AG09319 (cell line): ENCODE measurements at places on chromosomes 3 and 15.

DNA sequence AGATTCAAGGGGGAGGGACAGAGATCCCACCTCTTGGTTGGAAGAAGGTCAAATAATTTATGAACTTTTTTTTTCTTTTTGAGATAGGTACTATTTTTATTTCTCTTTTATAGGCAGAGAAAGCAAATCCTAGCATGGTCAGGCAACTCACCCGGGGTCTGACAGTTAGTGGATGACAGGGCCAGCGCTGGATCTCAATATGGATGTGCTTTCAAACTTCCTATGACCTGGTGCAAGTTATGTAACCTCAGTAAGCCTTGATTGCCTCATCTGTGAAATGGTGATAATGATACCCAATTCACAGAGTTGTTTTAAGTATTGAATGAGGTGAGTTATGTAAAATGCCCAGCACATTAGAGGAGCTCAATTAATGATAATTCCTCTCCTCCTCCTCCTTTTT, 86.8 kb upstream of the MEF2A start:
- no peak for DNase-seq

GRCh38 chr3:146273721-146274407, 23.0 kb upstream of the PLSCR4 start:
- DNase-seq, result no peak

- no peak for DNase-seq
Observed at GRCh38 chr3:40766396-40766795, 241.6 kb downstream of the ZNF621 start.

DNA sequence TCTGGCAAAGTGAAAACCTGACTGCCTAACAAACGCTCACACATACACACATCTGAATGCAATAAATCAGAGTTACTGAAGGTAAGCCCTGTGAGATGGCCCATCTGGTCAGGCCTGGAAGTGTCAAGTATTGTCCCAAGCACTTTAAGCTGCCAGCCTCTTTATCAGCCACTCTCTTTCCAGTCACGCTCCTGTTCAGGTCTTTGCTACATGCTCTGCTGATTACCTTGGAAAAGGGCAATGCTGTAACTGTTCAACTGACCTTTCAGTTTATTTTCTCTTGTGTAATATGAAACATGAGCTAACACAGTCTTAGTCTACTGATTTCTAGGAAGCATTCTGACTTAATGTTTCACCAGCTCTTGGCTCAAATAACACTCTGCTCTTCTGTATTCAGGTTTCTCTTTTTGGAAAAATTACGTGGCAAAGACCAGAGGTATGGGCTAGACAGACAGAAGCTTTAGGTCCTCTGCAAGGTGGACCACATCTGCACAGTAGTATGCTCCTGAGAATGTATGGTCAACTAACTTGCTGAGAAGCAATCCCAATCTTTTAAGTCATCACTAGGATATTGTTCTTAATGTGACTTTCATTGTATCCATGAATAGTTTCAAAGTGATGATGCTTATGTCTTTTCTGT, 44.5 kb downstream of the GBE1 start:
- DNase-seq, result peak; percentile 61

GRCh38 chr3:140972833-140973232, 31.2 kb downstream of the SLC25A36 start:
- no peak for DNase-seq

GRCh38 chr3:161354554-161354953, 16.8 kb downstream of the SPTSSB start:
- no peak for DNase-seq

- DNase-seq, result no peak
Observed at GRCh38 chr3:71752831-71753700, 589 bp upstream of the GPR27 start.

DNA sequence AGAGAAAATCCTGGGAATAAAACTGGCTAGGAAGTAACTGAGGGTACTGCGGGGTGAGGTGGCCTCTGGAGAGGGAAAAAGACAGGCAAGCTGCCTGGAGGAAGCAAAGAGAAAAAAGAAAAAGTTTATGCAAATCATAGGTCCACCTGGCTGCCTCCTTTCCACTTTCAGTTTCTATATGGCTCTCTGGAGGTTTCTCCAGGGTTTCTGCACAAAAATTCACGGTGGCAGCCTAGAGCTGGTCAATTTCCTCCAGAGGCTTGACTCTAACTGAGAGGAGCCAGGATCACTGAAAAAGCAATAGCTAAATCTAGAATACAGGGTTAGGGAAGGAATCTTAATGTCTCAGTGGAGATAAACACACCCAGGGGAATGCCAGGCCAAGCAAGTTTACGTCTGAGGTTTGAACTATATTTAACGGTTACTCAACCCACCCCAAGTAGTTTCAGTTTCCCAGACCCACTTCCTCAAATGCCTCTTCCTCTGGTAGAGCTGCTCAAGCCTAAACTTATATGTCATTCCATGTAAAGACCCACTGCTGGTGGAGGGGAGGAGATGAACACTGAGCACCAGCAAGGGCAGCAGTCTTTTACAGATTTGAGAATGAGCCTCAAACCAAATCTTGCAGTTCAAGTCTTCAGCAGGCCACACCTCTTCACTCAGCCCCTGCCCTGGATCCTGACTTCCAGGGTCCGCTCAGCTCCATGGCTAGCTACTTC, 5.7 kb downstream of the LYSMD2 start:
- DNase-seq, result no peak

- no peak for DNase-seq
Observed at GRCh38 chr3:19146685-19147650, 1.3 kb upstream of the KCNH8 start.

DNA sequence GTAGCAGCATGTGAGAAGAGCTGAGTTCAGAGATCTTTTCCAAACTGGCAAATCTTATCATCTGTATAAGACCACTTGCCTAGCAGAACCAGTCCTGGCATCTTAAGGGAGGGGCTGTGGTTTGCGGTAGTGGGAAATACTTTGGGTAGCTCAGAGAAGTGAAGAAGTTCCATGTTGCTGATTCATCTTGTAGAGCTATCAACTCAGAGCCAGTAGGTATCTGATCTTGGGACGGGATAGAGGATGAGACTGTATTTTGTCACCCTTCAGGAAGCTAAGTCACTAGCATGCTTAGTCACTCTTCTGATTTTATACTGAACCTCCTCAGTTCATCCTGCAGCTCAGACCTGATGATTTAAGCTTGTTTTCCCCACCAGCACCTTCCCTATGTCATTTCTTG, 211.4 kb downstream of the NR1D2 start:
- DNase-seq, result no peak

GRCh38 chr3:59313365-59313764, 263.5 kb upstream of the CFAP20DC start:
- no peak for DNase-seq

DNA sequence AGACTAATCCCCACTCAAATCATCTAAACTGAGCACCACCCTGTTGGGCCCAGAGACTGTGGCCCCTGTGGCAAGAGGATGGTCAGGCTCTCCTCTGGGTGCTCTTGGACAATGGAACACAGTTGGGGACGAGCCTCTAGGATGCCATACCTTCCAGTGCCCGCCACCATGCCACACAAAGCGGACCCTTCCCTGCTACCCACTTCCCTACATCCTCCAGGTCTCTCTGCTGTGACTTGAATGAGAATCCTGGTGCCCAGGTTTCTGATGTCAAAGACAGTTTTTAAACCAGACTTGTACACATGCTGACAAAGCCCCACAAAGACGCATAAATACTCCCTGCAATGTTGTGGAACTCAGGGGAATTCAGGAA, 4.7 kb downstream of the CCDC51 start:
- DNase-seq, result no peak

DNA sequence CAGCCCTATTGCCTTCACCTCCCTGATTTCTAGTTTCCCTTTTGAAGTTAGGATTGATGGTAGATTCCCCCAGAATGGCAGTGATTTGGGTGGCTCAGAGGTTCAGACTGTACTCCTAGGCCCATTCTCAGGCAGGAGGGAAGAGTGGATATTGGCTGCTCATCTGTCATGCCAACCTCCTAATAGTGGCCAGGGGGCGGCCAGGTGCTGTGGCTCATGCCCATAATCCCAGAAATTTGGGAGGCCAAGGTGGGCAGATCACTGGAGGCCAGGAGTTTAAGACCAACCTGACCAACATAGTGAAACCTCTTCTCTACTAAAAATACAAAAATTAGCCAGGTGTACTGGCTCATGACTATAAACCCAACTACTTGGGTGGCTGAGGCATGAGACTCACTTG, 11.3 kb downstream of the RRP9 start:
- DNase-seq, result no peak

DNA sequence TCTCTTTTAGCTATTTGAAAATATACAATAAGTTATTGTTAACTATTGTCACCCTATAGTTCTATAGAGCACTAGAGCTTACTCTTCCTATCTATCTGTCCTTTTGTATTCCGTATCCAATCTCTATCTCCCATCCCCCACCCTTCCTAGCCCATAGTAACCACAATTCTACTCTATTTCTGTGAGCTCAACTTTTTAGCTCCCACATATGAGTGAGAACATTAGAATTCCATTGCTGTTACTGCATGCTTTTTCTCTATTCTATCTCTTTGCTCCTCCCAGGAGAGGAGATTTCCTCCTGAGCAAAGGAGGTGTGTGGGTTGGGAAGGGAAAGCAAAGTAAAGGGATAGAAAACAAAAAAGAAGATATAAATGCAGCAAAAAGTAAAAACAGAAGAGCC, 105.6 kb upstream of the SLC4A7 start:
- DNase-seq, result no peak

DNA sequence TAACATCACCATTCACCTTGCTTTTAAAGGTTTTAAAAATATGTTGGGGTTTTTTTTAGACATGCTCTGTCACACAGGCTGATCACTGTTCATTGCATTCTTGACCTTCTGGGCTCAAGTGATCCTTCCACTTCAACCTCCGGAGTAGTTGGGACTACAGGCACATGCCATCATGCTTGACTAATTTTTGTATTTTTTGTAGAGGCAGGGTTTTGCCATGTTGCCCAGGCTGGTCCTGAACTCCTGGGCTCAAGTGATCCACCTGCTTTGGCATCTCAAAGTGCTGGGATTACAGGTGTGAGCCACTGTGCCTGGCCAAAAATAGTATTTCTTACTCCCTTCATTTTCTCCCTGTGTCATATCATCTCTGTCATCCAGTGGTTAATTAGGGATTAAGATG, 101.4 kb downstream of the PIK3R4 start:
- no peak for DNase-seq

GRCh38 chr3:69386556-69387385, 883 bp upstream of the FRMD4B start:
- DNase-seq, result no peak

GRCh38 chr15:63041974-63042876, at the start of gene TPM1:
TPM1 (plus strand) TSS chr15:63042747; CDS start chr15:63042830, 83 bp downstream.
- peak; percentile 87 for DNase-seq

- DNase-seq, result no peak
Observed at GRCh38 chr15:100140527-100141308, 201.1 kb downstream of the ADAMTS17 start.

DNA sequence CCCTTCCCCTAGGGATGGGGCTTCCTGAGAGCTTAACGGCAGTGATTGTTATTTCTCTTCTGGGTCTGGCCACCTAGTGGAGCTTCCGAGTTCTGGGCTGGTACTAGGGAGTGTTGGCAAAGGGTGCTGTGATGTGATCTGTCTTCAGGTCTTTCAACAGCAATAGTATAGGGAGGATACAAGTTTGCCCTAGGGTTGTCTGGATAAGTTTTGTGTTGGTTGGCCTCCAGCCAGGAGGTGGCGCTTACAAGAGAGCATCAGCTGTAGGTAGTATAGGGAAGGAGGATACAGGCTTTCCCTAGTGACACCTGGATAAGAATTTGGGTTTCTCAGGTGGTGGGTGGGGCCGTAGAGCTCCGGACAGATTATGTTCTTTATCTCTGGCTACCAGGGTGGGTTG, 19.2 kb upstream of the CPOX start:
- no peak for DNase-seq

DNA sequence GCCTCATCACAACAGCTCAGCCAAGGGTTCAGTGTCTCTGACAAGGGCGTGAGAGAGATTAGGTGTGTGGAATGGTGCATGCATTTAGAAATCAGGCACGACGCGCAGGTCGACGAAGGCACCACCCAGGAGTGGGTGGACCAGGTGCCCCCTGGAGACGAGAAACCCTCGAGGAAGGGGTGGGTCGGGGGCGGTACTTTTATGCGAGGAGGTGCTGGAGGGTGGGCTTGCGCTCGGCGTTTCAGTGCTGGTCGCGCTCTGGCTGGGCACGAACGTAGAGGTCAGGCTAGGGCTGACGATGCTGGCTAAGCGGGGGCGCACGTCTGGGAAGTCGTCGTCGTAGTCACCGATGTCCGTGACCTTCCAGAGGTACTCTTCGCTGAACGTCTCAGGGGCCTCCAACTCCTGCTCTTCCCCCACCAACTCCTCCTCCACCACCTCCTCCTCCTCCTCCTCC, 393 bp downstream of the ERICH6 start:
- DNase-seq, result no peak

DNA sequence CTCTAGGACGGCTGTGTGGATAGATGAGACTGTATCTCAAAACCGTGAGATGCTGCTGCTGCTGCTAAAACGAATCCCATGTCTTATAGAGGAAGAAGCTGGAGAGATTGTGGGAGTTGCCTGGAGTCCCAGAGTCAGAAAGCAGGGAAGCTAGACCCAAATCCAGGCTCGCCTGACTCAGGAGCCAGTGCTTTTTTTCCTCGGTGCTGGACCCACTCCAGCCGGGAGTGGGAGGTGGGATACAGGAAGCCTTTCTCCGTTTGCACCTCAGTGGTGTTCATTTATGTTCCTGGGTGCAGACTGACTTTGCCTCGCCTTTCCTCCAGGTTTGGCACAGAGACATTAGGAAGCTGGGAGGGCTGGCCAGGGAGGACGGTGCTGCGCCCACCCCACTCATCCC, 150.9 kb upstream of the LINGO1 start:
- no peak for DNase-seq

GRCh38 chr15:31526916-31527690, 200.5 kb downstream of the KLF13 start:
- no peak for DNase-seq

DNA sequence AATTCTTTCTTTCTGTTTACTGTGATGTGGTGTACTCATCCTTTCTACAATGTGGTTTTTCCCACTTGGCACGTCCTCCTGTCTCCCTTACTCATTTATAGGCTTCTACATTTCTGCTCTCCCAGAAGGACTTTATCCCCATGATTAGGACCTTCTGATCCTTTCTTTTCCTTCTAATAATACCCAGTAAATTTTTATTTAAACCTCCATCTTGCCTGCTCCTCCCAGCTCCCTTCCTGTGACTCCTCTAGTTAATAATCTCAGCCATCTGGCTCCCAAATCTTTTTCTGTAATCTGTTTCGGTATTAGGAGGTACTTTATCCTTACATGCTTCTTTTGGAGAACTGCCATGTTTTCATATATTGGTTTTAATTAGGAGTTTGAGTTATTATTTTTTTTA, 11.2 kb upstream of the P2RY1 start:
- DNase-seq, result no peak

- no peak for DNase-seq
Observed at GRCh38 chr15:26662283-26662682, 110.6 kb downstream of the GABRB3 start.

GRCh38 chr3:20561166-20561565, 375.2 kb upstream of the SGO1 start:
- no peak for DNase-seq
